ENCODE measurements at places on chromosomes 11 and 22. TPM values are rescaled to one million over a fixed set of nuclear protein-coding genes. Genes with fewer than 3 reads are reported as not detected.

DNA sequence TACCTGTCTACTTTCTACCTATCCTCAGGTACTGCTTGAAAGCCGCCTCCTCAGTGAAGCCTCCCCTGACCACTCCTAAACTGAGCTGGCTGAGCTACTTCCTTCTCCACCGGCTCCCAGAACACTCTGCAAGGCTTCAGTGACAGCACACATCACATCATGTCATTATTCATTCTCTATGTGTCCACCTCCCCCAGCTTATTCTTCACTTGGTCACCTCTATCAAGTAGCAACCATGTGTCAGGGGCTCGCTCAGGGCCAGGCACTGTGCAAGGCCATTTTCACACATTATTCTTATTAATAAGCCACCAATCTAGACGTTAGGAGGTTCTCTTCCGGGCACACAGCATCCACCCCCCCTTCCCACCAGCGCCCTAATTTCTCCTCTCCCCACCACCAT, 3.7 kb upstream of the ELFN2 start:
- H3K4me1 ChIP-seq, result peaks cover 35% of the 10 kb centered on the region
- no peak for DNase-seq
- no peak overlapping the region for H3K4me3 ChIP-seq

DNA sequence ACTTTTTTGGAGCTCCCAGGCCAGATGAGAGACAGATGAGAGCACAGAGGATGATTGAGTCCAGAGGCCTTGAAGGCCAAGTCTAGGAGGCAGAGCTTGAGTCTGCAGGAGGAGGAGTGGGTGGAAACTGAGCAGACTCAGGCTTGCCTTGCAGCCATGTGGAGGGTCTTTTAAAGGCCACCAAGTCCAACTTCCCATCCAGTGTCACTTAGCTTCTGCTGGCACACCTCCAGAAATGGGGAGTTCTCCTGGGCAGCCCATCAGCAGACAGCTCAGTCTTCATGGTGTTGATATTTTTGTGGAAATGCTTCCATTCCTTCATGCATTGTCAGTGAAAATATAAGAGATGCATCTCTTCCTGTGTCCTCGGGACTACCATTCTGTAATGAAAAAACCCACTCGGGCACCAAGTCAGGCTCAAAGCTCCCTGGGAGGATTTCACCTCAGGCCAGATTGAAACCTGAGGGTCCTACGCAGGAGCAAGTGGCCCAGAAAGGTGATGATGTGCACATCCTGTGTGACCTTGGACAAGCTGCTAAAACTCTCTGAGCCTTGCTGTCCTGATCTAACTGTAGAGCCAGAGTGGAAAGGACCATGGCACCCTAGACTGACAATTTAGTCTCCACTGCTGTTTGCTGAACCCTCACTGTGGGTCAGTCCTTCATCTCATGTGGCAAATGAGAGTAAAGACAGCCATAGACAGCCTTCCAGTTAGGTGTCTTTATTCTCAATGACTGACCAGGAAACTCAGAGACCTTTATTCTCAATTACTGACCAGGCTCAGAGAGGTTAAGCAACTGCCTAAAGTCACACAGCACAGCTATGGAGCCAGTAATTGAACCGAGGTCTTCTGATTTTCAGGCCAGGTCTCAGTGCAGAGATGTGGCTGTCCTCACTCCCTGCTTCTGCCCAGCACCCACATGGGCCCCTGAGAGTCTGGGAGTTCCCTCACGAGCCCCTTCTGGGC, 2.9 kb upstream of the LRRC32 start:
- peaks cover 9% of the 10 kb centered on the region for H3K4me1 ChIP-seq
- H3K27ac ChIP-seq, result no peak overlapping the region
- H3K4me3 ChIP-seq, result no peak overlapping the region
- no peak for DNase-seq
- no peaks in the 10 kb centered on the region for H3K27me3 ChIP-seq

- no peaks in the 10 kb centered on the region for H3K4me1 ChIP-seq
- H3K27ac ChIP-seq, result no peak overlapping the region
- no peak for DNase-seq
- no peaks in the 10 kb centered on the region for H3K36me3 ChIP-seq
Measured at GRCh38 chr22:33811686-33812085, 108.6 kb downstream of the LARGE1 start.

DNA sequence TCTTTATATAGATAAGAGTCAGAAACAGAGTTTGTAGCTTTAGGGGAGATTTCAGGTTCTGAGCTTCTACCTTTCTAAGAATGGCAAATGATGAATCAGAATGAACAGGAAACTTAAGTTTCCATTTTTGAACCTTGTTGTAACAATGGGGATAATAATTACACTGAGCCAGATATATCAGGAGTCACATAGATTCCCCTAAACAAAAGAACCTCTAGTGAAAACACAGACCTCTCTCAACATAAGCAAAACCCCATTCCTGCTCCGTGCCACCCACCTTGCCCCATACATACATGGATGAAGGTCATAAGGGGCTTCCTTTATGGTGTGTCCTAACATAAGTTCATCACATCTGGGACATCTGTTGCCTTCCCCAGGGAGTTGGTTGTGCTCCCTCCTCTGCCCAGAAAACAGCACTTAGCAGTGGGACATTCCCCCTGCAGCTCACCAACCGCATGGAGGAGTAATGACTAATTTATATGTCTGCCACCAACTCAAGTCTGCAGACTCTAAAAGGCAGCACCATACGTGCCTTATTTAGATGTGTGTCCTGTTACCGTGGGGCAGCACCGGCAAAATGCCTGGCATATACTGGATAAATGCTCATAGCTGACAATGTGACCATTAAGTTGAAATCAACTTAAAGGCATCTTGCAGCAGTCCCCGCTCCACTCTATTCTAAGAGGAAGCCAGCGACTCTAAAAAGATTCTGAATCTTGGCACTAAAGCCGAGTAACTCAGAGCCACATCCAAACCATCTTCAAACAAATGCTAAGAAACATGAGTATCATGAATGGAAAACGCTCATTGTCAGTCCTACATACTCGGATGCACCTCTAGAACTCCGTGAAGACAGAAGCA, 8.0 kb downstream of the JAML start:
- peaks cover 59% of the 10 kb centered on the region for H3K4me1 ChIP-seq
- no peaks in the 10 kb centered on the region for H3K36me3 ChIP-seq
- no peak overlapping the region for H3K4me3 ChIP-seq
- H3K27ac ChIP-seq, result peak overlapping the region; percentile 67
- no peak for DNase-seq
- H3K27me3 ChIP-seq, result no peaks in the 10 kb centered on the region

GRCh38 chr11:8373519-8374432, 110.1 kb upstream of the LMO1 start:
- H3K4me1 ChIP-seq, result no peaks in the 10 kb centered on the region
- no peak for DNase-seq
- H3K27ac ChIP-seq, result no peak overlapping the region
- H3K4me3 ChIP-seq, result no peak overlapping the region
- no peaks in the 10 kb centered on the region for H3K36me3 ChIP-seq
- H3K27me3 ChIP-seq, result no peaks in the 10 kb centered on the region

GRCh38 chr11:64379160-64379559, 20.2 kb downstream of the RPS6KA4 start:
- DNase-seq, result no peak
- no peak overlapping the region for H3K4me3 ChIP-seq
- no peaks in the 10 kb centered on the region for H3K27me3 ChIP-seq
- H3K4me1 ChIP-seq, result peaks cover 25% of the 10 kb centered on the region
- H3K27ac ChIP-seq, result no peak overlapping the region

- no peak overlapping the region for H3K4me3 ChIP-seq
- no peaks in the 10 kb centered on the region for H3K4me1 ChIP-seq
- no peak overlapping the region for H3K27ac ChIP-seq
- no peak for DNase-seq
Measured at GRCh38 chr11:128193615-128194014, 393.7 kb downstream of the ETS1 start.

DNA sequence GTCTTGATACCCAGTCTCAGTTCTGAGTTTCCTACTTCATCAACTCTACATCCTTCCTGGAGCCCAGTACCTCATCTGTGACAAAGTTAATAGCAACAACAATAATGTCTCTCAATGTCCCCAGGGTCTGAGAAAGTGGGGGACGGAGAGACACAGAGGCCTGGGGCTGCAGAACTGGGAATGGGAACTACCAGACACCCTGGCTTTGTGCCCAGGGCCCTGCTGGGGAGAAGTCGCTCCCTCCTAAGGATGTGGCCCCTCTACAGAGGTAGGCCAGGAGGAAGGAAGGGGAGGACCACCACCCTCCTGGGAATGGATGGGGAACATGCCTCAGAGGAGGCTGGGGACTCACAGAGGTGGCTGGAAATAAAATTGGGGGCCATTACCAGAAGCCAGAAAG, 5.5 kb downstream of the PRG3 start:
- no peaks in the 10 kb centered on the region for H3K27me3 ChIP-seq
- DNase-seq, result no peak
- H3K27ac ChIP-seq, result no peak overlapping the region
- H3K36me3 ChIP-seq, result no peaks in the 10 kb centered on the region

GRCh38 chr11:20511982-20512381, 87.4 kb upstream of the SLC6A5 start:
- no peaks in the 10 kb centered on the region for H3K4me1 ChIP-seq
- H3K36me3 ChIP-seq, result no peaks in the 10 kb centered on the region
- DNase-seq, result no peak

- H3K27me3 ChIP-seq, result no peaks in the 10 kb centered on the region
- H3K36me3 ChIP-seq, result no peaks in the 10 kb centered on the region
- no peak for DNase-seq
- H3K4me3 ChIP-seq, result no peak overlapping the region
- H3K27ac ChIP-seq, result peak overlapping the region; percentile 1
Measured at GRCh38 chr11:76371170-76371569, 9.8 kb downstream of the THAP12 start.

PTPMT1 gene
- 108 TPM for total RNA-seq

GLYATL1 gene
- total RNA-seq, result 1.5 TPM

NPTXR gene
- 12.8 TPM for total RNA-seq

OR9G1 gene
- total RNA-seq, result not detected

SLC37A2 gene
- 13.8 TPM for total RNA-seq

SHANK2 gene
- 177 TPM for total RNA-seq

MMP13 gene
- not detected for total RNA-seq

Data from Caco-2 (cell line).